Activated gamma-delta T cell (primary cell): ENCODE measurements at places on chromosomes 3 and 15.

DNA sequence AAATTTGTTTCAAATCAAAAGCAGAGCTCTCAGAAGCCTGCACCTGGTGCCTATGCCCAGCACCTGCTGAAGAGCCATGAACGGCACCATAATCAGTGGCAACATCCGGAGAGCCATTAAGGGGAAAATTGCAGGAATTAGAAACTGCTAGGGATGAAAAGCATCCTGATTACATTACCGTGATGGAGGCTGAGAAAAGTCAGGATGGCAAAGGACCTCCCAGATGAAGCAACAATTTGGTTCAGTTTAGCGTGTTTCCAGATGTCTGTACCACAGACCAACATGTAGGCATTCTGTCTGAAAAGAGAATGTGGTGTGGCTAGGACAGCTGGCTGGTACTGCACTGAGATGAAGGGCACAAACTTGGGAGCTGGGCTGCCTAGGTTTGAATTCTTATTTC, 106.1 kb downstream of the EOMES start:
- no peak for DNase-seq

- no peak for DNase-seq
Measured at GRCh38 chr3:188051801-188052168, 102.2 kb upstream of the LPP start.

DNA sequence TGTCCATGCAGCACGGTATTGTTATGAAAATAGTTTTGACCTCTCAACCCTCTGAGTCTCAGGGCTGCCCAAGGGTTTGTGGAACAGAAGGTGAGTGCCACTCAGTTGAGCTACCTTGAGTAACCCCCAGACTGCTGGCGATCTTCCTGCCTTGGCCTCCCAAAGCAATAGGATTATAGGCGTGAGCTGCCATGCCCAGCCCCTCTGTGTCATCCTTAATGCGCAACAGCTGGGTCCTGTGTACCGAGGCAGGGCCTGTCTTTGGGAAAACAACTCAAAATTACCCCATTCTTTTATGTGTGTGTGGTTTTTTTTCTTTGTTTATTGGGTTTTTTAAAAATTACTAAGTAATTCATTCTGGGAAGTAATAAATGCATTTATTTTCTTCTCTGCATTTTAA, 78.3 kb upstream of the TPM1 start:
- no peak for DNase-seq

DNA sequence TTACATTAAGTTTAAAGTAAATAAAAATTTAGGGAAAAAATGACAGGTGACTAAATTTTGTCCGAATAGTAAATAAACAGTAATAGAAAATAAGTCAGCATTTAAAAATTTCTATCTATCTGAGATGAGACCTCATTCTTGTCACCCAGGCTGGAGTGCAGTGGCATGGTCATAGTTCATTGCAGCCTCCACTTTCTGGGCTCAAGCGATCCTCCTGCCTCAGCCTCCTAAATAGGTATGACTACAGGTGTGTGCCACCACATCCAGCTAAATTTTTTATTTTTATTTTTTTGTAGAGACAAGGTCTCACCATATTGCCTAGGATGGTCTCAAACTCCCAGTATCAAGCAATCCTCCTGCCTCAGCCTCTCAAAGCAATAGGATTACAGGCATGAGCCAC, 7.8 kb downstream of the KPNA4 start:
- DNase-seq = no peak

DNA sequence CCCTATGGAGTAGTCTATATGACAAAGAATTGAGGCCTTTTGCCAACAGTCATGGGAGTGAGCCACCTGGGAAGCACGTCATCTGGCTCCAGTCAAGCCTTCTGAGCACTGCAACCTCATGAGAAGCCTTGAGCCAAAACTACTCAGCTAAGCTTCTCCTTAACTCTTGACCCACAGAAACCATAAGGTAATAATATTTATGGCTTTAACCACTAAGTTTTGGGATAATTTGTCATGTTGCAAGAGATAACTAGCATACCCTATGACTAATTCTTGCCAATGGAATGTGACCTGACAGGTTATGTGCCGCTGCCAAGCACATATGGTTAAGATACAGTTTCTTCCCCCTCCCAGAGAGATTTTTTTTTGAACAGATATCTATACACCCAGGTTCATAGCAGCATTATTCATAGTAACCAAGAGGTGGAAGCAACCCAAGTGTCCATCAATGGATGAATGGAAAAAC, 11.8 kb upstream of the SLC6A11 start:
- DNase-seq = no peak
